ENCODE measurements at places on chromosomes 7 and 10.
A peak's percentile ranks its signal among the peaks of the same experiment; 100 is the strongest.

- DNase-seq = no peak
Observed at GRCh38 chr7:103117465-103117864, 31.4 kb downstream of the NAPEPLD start.

- no peak for DNase-seq
Observed at GRCh38 chr7:155764438-155764793, 47.8 kb downstream of the SHH start.

- no peak for DNase-seq
Observed at GRCh38 chr7:99102361-99102760, 41.5 kb downstream of the SMURF1 start.

GRCh38 chr10:127314797-127315196 lies 118.4 kb upstream of the INSYN2A start:
- no peak for DNase-seq

- DNase-seq = peak; percentile 77
Observed at GRCh38 chr10:94292434-94293090, 70.2 kb downstream of the NOC3L start.

DNA sequence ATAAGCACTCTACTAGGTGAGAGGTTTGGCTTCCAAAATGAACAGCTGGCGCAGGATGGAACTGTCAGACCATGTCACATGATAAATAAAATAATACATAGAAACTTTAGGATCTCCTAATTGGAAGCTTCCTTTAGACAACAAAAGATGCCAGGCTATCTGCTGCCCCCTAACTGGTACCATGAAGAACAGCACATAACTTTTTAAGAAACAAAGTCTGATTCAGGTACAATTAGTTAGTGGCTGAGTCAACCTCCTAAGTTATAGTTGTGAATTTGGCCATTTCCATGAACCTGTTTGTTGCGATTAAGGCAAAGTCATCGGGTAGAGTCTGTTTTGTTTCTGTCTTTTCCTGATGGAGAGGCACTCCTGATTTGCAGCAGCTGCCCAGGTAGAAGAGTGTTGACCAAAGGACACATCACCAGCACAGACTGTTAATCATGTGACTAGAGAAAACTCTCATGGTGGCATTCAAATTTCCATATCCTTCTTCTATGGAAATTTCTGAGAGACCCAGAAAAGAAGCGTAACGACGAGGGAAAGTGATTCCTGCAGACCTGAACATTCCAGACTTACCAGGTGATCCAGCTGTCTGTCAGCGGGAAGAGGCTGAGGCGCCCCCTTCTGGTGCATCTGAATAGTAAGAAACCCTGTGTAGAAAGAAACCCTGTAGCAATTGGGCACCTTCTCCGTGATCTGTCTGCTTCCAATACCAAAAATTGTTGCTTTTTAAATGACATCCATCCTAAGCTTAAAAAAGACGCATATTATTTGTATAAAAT lies 8.6 kb upstream of the INHBA start:
- no peak for DNase-seq

DNA sequence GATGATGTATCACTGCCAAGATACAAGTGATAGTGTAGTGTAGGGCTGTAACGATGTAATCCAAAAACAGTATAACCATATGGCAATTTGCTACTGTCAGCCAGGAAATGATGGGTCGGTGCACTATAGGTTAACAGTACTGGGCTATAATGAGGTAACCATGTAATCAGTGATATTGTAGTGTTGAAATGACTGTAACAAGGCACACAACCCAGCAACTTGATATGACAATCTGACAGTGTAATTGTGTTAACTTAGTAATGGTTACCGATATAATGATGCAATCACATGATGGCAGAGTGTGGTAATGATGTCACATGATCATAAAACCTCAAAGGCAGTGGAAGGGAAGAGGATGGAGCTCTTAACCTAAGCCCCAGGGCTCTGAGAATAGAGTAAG lies 73.8 kb upstream of the SLF2 start:
- DNase-seq = no peak

DNA sequence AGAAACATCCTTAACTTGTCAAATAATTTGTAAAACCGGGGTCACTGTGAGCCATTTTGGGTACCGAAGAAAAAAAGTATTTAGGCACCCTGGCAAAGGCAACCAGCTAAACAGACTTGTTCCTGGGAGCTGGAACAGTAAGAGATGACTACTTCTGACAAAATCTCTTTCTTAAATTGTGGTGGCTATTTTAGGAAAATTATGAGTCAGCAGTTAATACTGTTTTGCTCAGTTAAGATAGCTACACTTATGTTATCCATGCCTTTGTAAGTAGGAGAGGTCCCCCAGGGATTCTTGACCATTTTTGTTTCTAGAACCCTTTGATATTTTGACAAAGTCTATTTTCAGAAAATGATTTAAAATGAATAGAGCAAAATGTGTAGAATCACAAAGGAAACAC lies 68.7 kb downstream of the TAX1BP1 start:
- no peak for DNase-seq

DNA sequence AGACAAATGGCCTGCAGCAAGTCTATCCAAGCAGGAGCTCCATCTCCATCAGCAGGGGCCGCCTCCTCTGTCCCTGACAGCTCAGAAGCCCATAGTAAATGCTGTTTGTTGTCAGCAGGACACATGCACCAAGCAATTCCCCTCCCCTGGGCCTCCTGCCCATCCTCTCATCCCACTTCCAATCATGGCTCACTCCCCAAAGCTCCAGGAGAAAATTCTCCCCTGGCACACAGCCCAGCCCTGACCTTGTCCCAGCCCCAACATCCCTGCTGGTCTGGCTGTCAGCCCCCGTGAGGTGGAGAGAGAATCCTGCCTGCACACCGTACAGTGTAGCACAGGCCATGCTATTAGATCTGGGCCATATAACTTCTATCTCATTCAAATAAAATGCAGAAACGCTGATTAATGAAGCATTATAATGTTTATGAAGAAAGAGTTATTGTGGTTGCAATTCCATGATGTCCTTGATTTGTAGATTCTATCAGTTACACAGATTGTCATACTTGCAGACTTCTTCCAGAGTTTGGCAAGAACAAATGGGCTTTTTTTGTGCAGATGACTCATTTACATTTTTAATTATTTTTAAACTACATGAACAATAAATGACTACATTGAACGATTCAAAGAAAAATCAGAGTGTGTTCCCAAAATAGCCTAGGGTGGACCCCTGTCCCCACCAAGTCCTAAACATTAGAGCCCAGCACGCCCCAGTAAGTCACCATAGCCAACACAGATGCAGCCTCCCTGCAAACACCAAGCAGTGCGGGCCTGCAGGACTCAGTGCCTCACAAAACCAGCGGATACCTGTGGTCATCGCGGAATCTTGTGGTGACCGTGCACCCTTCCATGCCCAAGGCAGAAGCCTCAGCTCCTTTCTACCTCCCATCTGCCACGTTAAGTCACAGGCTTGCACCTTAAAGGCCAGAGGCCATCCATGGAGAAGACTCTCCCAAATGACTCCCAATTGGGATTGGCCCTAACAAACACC lies 70.1 kb downstream of the COBL start:
- no peak for DNase-seq

DNA sequence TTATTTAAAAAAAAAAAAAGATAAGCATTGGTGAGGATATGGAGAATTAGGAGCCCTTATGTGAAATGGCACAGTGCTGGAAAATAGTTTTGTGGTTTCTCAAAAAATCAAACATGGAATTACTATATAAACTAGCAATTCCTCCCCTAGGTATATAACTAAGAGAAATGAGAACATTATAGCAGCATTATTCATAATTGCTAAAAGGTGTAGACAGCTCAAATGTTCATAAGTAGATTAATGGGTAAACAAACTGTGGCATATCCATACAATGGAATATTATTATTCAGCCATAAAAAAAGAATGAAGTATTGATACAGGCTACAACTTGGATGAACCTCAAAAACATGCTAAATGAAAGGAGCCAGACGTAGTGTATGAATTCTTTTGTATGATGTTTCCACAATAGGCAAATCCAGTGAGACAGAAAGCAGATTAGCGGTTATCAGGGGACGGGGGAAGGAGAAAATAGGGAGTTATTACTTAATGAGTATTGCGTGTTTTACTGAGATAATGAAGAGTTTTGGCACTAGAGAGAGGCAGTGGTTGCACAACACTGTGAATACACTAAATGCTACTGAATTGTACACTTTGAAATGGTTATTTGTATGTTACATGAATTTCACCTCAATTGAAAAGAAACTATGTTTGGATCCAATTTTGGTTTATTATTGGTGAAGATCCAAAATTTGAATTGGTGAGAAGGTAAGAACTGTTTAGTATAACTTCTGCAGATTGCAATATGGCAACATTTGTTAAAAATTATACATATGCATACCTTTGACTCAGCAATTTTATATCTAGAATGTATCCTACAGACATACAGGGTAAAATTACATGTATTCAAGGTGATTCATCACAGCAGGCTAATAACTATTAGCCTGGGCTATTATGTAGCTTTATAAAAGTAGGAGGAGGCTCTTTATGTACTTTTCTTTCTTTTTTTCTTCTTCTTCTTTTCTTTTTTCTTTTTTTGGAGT lies 69.7 kb downstream of the VCL start:
- no peak for DNase-seq

- no peak for DNase-seq
Observed at GRCh38 chr7:92042056-92042737, 92.1 kb downstream of the CYP51A1 start.

DNA sequence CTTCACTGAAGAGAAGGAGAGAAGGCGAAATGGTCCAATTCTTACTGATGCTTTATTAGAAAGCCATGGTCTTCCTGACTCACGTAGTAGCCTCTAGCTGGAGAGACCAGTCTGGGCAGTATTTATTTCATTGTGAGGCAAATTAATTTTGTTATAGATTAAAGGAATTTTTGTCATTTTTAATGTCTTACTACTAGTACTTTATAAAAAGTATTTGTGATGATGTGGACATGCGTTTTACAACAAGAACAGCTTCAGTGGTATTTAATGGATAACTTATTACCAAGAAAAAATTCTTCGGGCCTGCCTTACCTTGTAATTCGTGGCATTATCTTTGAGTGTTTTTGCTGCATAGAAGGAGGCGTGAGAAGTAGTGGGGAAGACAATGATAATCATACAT lies 339.4 kb upstream of the SHH start:
- DNase-seq = no peak

DNA sequence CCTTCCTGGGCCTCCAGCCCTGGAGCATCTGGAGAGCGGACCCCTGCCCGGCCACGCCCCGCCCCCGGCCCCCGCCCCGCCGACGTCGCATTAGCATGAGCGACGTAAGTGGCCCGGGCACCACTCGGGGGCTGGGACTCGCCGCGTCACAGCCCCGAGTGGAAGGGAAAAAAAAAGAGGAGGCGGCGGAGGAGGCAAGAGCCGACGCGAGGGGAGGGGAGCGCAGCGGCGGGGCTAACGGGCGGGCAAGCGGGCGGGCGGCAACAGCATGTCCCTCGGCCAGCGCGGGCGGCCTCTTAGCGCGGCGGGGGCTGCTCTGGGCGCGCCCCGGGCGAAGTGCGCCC lies at the start of gene SLC18A3:
SLC18A3 (plus strand) TSS at position 197 of the 344 bp plus-strand sequence. CDS start 431 bp downstream, outside the sequence.
- no peak for DNase-seq

- no peak for DNase-seq
Observed at GRCh38 chr7:8125680-8126444, 136.1 kb downstream of the ICA1 start.

DNA sequence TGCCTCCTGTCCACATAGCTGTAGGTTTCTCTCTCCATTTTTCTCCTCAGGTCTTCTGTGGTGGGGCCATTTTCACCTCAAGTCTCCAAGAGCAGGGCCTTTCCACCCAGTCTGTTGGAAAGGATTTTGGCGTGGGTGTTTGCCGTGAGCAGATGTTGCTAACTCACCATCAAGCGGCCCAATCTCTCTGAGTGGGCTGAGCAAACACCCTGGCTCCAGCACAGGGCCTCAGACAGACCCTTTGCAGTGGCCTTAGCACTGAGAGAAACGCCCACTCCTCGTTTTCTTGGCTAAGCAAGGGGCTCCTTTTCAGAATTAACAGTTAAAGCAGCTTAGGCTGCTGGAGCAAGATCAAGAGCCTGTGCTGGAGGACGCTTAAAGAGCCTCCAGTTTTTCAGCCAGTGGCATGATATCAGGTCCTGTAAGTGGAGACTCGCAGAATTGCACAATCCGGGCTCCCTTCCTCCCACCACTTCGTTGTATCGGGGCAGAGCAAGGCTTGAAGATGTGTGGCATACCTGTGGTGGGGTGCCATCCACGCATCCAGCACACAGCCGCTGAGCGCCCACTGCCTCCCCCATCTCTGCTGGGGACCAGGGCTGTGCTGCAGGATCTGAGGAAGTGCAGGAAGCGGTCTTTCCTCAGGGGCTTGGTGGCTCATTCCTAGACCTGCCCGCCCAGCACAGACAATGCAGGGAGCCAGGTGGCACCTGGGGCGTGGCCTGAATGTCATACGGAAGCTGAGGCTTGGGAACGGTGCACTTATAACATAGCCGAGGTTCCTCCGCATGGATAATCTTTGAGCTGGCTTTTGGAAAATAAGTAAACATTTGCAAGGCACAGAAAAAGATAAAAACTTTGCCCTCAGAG lies 142.7 kb downstream of the ADARB2 start:
- no peak for DNase-seq

GRCh38 chr10:57338823-57339558 lies 928.7 kb downstream of the IPMK start:
- DNase-seq = no peak

DNA sequence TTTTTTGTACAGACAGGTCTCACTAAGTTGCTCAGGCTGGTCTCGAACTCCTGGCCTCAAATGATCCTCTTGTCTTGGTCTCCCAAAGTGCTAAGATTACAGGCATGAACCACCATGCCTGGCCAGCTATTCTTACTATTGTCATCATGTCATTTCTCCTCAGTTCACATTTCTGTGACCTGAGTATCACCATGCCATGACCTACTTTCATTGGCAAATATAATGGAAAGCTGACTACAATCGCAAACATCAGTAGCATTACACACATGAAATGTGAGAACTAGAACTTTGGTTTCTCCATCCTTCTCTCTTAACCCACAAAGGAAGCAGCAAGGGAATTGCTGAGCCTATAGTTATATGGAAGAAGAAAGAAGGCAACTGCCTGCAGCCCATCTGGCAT lies 26.0 kb upstream of the WIPF3 start:
- no peak for DNase-seq

DNA sequence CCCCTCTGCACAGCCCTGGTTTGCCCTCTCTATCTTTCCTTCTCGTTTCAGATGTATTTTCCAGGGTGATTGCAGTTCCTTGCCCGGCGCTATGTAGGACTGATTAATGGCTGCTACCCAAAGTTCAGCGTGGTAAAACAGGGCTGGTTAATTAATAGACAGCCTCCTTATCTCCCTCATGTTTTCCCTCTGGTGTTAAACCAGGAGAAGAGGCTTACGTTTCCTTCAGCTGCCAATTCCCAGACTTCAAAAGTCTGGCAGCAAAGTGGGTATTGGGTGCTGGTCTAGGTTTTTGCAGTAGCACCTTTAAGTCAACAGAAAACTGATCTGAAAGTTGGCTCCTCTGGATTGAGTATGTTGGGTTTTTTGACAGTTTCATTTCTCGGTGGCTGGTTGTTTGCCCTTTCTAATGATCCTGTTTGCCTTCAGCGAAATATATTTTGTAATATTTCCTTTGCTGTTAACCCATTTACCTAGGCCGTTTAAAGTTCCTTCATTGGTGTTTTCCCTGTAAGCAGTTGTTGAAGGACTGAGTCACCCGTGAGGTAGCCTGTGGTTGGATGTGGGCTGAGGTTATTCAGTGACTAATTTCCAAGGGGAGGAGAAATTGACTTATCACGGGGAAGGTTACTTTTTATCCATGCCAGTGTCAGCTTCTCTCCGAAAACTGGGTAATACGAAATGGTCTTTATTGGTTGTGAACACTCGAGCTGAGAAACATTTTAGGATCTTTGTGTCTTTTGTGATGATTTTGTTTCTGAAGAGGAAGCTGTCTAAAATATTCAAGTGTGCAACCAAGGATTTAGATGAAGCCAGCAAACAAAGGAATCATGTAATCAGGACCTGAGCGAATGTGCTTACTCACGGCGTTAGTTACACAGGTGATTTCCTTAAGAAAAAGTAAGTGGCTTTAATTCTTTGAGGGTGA lies 257.2 kb downstream of the KIAA1217 start:
- DNase-seq = no peak
